ENCODE measurements at places on chromosomes 7 and 10.

GRCh38 chr10:104232613-104233102, 494 bp upstream of the CFAP43 start:
- no peak for DNase-seq

DNA sequence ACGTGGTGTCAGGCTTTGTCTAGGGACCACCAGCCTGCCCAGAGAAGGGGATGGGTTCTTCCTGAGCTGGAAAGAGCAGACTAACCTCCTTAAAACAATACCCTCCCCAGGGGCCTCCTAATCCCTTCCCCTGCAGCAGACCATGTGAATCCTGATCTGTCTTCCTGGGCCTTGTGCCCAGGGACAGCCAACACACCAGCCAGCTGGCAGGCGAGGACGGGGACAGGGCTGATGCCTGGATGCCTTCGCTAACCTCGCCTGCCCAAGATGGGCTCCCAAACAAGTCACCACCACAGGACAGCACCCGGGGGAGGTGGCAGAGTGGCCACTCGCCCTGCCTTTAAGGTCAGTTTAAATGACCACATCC, 17.6 kb downstream of the PODXL start:
- DNase-seq = no peak

DNA sequence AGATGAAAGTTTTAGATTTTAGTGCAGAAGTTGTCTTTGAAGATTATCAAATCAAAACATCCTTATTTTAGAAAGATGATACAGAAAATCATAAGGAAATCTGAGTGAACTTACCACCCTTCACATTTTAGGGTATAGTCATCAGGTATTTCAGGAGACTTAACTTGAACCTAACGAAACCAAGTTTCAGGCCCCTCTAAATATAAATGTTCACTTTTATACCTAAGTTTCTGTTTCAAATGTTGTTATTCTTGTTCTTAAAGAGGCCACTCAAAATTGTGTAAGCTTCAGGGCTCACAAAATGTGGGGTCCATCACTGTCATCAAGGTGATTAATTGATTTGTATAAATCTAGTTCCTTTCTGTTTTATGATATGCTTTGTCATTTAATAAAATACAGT, 216.2 kb downstream of the KIAA1217 start:
- no peak for DNase-seq

- DNase-seq = no peak
These were observed 5.7 kb downstream of the PDK4 start for GRCh38 chr7:95590387-95591248.

DNA sequence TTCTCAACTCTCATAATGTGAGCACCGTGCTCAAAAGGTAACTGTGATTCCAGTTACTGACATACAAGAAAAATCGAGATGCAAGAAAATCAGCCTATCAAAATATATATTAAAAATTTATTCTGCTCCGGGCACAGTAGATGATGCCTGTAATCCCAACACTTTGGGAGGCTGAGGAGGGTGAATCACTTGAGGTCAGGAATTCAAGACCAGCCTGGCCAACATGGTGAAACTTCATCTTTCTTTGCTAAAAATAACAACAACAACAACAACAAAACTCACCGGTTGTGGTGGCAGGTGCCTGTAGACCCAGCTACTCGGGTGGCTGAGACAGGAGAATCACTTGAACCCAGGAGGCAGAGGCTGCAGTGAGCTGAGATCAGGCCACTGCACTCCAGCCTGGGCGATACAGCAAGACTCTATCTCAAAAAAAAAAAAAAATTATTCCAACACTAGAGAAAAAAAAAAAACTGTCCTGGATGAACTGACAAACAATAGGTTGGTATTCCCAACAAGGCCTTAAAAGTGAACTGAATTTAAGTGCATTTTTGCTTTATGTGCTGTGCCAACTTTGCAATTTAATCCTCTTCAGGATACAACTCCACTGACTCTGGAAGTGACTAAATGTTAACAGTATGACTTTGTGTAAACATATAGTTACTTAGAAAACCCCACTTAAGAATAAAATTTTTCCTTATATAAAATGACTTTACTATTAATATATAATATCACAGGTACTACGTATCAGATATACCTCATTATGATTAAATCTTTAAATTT, 51.1 kb downstream of the JMJD1C start:
- no peak for DNase-seq

GRCh38 chr7:55240418-55241142, 124.6 kb upstream of the LANCL2 start:
- no peak for DNase-seq

DNA sequence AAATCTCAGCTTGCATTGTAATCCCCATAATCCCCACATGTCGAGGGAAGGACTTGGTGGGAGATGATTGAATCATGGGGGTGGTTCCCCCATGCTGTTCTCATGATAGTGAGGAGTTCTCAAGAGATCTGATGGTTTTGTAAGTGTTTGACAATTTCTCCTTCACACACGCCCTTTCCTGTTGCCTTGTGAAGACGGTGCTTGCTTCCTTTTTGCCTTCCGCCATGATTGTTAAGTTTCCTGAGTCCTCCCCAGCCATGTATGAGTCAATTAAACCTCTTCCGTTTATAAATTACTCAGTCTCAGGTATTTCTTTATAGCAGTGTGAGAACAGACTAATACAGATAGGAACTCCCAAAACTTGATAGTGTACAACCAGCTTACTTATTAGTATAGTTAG, 98.6 kb downstream of the CREM start:
- no peak for DNase-seq

DNA sequence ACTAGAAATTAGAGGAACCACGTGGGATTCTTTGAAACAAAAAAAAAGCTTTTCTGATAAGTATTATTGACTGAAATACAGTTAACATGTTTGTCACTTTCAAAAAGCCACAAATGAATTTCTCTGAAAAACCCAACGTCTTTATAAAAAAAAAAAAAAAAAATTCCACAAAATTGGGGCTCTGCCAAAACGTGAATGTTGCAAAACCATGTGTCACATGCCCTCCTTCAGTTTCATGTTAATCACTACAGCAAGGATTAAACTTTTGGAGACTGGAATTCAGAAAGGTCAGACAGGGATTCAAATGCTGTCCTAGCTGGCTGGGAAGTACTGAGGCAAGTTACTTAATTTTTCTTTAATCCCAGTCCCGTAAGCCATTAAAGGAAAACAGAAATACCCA, 278.0 kb upstream of the KLF14 start:
- peak; percentile 78 for DNase-seq

- DNase-seq = no peak
These were observed 309.4 kb upstream of the ZNF32 start for GRCh38 chr10:43958071-43958432.

GRCh38 chr7:27409776-27410175, 167.2 kb downstream of the EVX1 start:
- peak; percentile 3 for DNase-seq

- no peak for DNase-seq
These were observed 39.1 kb upstream of the ZNF273 start for GRCh38 chr7:64863969-64864368.

DNA sequence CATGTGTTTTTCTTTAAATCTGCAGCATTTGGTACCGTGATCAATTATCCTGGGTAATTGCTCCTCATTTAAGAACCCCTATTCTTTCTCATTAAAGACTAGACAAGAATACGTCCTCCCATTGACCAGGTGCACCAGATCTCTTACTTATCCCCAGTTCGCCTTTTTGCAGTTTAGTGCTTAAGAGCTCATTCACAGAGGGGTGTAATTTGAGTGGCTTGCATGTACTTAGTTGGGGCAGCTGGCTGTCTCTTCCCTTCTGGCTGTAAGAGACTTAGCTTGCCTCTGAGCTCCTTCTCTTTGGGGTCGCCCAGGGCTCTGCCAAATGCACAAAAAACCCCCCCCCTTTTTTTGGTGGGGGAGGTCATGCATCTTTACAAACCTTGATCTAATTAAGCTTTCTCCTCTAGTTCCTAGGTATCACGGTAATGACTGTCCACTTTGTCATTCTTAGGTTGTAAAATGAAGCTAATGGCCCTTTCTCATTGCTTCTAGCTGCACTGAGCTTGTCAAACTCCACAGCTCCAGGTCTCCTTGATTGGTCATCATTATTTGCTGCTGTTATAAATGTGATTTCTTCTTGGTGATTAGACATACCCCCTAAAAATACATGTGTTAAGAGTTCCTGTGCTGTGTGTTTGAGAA, 26.3 kb downstream of the GAD2 start:
- no peak for DNase-seq

- DNase-seq = no peak
These were observed 128.7 kb downstream of the AGMO start for GRCh38 chr7:15433151-15433550.

DNA sequence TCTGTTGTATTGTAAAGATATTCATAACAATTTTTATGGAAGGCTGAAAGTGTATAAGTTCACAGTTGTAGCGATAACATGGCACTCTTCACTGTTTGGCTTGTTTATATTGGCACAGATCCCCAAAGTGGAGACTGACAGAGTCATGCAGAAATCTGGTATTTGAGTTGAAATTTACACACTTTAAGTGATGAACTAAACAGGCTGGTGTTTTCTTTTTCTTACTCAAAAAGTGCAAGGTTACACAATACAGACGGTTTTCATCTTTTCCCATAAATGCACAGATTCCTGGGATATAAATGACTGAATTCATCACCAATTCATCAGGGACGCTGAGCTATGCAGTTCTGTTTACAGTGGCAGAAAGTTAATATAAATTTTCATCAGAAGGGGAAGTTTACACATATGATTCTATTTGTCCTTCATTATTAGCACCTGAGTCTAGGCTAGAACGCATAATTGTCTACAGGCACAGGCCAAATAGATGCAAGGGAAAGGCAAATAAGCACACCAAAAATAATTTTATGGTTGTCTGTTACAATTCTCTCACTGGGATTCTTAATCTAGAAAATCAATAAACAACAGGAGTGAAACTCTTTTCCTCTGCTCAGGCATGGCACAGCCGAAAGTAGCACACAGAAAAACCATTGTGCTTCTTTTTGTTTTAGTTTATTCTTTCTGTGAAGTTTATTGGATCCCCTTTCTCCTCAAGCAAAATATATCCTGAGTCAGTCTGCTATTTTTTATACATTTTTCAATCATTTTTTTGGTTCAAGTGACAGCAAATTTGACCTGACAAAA, 88.0 kb downstream of the FOXP2 start:
- DNase-seq = no peak

DNA sequence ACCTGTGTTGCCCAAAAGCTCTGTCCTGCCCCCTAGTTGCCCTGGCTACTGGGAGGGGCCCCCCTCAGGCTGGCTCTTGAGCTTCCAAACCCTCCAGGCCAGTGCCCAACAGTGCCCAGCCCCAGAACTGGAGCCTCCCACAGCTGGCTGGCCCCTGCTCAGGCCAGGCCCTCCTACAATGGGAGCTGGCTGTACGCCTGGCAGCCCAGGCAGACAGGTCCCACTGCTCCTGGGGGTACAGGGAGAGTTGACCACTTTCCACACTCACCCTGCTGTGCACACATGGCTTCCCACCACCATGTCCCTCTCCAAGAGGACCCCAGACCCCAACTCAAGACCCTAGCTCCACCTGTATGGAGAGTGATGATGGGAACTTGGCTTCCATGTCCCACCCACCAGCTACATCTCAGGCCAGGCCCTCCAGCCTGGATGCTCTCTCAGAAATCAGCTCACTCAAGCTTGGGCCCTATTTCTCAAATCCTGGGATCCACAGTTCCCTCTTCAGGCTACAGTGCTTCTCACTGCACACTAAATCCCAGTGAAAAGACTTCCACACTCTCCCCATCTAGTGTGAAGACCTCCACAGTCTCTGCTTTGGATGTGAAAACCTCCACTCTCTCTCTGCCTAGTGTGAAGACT, 92.6 kb downstream of the OAT start:
- DNase-seq = no peak

GRCh38 chr10:75469006-75469616, 37.7 kb downstream of the LRMDA start:
- DNase-seq = peak; percentile 78

DNA sequence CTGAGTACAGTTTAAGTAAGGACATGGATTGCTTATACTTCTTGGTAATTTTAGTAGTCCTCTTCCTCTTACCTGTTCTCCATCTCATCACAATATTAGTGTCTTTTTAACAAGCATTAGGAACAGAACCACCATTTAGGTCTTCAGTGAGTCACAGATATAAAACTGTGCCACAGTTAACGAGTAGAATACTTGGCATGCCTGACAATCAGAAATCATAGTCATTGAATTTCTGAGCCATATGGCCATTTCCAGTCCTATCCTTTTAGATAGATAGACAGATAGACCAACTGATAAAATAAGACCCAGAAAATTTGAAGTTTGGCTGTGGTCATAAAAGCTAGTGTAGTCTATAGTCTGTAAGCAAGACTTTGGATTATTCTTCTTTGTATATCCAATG, 71.1 kb downstream of the GBF1 start:
- DNase-seq = no peak

DNA sequence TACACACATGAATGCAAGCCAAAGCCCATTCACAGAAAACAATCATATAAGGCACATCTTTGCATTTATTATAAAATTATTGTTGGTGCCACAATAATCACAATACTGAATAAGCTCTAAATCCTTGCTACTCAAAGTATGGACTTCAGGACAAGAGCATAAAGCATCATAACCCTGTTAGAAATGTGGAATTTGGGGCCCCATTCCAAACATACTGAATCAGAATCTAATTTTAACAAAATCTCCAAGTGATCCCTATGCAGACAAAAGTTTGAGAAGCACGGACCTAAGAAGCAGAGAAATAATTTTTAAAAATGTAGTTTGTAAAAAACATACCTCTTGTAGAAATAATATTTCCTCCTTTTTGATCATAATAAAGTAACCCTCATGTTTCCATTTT, 199.2 kb downstream of the IMMP2L start:
- peak; percentile 21 for DNase-seq

GRCh38 chr10:123148414-123149161, 652 bp downstream of the HMX2 start:
- no peak for DNase-seq

GRCh38 chr7:76356823-76357222, 2.0 kb downstream of the YWHAG start:
- no peak for DNase-seq

GRCh38 chr7:50828801-50829200, 46.1 kb upstream of the GRB10 start:
- DNase-seq = no peak

GRCh38 chr10:6146013-6146785, 56.5 kb upstream of the PFKFB3 start:
- DNase-seq = no peak

DNA sequence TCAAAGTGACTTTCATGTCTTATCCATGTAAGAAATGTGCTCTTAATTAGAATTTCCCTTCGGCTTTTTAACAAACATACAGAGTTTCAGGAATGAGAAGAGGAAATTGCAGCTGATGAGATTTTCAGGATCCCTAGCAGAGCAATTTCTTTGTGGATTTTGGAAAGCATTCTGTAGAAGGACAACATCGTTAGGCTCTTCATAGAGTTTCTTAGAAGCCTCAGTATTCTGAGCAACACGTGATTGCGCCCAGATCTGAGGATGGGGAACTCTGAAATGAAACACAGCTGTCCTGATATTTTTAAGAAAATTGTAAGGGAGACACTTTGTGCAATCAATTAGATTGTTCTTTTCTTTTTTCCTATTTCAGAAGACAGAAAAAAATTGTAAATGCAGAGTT, 85.8 kb downstream of the LHFPL3 start:
- DNase-seq = no peak

Data from GM04503 (cell line).